ENCODE measurements at places on chromosomes 1 and 21.

GRCh38 chr1:158527190-158527815 is 26.9 kb downstream of the OR6Y1 start:
- no peak for DNase-seq

GRCh38 chr1:232754930-232755329 is 50.3 kb upstream of the MAP10 start:
- no peak for DNase-seq

- no peak for DNase-seq
Measured at GRCh38 chr1:118143121-118143520, 41.9 kb downstream of the SPAG17 start.

DNA sequence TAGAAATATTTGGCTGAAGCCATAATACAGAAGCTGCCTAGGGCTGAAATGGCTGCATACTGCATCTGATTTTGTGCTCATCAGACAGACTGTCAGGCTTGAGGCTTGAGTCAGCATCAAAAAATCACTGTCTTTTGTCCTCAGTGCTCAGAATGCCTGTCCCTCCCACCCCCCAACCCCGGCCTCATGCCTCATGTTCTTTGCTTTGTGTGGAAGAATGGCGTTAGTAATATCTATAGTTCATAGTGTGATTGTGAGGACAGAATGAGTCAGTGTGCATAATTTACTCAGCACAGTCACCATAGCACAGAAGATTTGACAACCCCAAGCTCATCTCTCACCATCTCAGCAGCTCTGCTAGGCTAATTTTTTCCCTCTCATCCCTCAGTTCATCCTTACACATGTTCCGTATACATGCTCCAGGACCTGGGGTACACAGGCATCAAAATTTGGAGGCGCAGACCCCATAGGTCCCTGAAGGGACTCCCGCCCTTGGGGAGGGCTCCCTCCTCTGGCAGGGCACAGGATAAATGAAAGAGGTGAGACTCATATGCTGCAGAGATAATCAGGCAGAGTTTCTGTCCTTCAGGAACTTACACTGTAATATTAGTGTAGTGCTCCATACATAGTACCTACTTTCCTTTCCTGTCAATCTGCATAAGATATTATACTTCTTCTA is 159.1 kb upstream of the C8B start:
- DNase-seq, result no peak

- no peak for DNase-seq
Measured at GRCh38 chr1:94753171-94753972, 66.8 kb upstream of the SLC44A3 start.

Data from NCI-H526 treated with DMSO at 0.1 percent for 48 hours (cell line).